Aorta (tissue), 5 donors: ENCODE measurements at places on chromosomes 4 and X. TPM values are rescaled to one million over a fixed set of nuclear protein-coding genes. Genes with fewer than 3 reads are reported as not detected.
A peak's percentile ranks its signal among the peaks of the same experiment; 100 is the strongest.

DNA sequence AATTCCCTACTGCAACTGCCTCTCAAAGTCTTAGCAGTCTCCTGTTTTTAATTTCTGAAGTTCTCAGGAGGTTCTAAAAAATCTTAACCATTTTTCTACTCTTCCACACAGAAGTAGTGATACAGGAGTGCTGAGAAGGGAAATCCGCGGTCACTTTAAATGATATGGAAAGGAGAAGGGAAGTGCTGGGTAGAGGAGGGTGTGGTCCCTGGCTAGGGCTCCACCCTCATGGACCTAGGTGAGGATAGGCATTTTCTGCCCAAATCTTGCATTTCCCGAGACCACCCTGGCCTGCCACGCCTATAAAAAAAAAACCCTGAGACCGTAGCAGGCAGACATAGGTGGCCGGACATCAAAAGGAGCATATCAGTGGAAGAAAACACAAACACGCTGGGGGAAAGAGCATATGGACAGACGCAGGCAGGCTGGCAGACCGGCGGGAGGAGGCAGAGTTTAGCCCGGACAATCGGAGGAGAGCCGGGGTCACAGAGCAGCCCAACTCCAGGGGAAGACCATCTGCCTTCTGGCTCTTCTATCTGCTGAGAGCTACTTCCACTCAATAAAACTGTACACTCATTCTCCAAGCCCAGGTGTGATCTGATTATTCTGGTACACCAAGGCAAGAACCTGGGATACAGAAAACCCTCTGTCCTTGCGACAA lies 85.7 kb downstream of the POU3F4 start:
- no peaks in the 10 kb centered on the region for H3K4me1 ChIP-seq
- no peaks in the 10 kb centered on the region for H3K36me3 ChIP-seq
- no peaks in the 10 kb centered on the region for H3K27me3 ChIP-seq
- no peak overlapping the region for H3K27ac ChIP-seq
- no peak overlapping the region for H3K4me3 ChIP-seq

- H3K36me3 ChIP-seq: no peaks in the 10 kb centered on the region
- H3K27me3 ChIP-seq: no peaks in the 10 kb centered on the region
- DNase-seq: no peak
- no peak overlapping the region for H3K27ac ChIP-seq
Observed at GRCh38 chr4:84401701-84402306, 97.3 kb downstream of the NKX6-1 start.

- H3K4me1 ChIP-seq: no peaks in the 10 kb centered on the region
- no peak overlapping the region for H3K27ac ChIP-seq
- H3K27me3 ChIP-seq: no peaks in the 10 kb centered on the region
- no peaks in the 10 kb centered on the region for H3K36me3 ChIP-seq
- no peak for DNase-seq
- H3K4me3 ChIP-seq: no peak overlapping the region
Observed at GRCh38 chr4:155419266-155419665, 42.5 kb upstream of the MAP9 start.

DNA sequence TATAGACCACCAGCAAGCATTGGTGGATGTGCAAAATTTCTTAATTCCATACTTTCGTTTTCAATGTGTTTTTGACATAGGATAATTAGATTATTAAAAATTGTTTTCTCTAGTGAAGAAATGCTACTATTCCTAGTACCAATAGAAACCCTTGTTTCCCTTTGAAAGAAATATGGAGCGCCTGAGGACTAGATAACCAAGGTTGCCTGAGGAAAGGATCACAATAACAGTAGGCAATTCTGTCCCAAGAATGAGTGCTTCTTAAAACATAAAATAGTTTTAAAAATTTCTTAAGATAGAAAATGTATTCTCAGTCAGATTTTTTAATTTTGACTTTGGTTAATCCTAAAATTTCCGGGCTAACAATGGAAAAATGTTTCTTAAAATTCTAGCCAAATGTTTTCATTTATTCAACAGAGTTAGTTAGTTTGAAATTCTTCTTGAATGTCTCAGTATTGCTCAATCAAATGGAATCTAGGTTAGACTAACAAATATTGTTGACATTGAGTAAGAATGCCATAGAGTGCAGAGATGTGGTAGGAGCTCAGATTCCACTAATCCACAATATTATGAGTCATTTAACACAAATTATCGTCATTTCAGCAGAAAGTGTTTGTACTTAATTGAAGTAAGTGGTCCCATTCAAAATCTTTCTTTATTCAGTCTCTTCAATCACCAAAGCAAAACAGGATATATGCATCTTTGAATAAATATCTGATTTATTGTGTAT lies 666.0 kb downstream of the GRID2 start:
- H3K27ac ChIP-seq: no peak overlapping the region
- no peaks in the 10 kb centered on the region for H3K36me3 ChIP-seq
- no peak for DNase-seq
- no peak overlapping the region for H3K4me3 ChIP-seq

GRCh38 chrX:23616361-23616760 lies 50.9 kb upstream of the PRDX4 start:
- H3K36me3 ChIP-seq: no peaks in the 10 kb centered on the region
- H3K27me3 ChIP-seq: no peaks in the 10 kb centered on the region
- H3K27ac ChIP-seq: no peak overlapping the region
- no peak overlapping the region for H3K4me3 ChIP-seq

DNA sequence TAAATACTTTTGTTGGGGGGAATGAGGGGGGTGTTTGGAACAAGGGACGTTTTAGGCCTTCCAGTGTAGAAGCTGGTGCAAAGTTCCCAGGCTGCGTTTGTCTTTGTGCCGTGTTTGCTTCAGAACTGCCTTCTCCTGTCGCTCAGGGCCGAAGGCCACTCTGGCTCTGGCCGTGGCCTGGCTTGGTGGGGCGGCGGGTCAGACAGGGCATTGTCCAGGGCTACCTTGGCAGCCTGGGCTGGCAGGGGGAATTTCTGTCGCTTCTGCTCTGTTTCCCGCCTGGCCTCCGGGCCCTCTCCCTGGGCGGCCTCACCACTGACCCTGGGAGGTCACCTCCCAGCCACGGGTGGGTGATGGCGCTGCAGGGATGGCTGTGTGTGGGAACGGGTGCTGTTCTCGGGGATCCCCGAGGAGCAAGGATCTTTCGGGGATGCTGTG lies 140.0 kb downstream of the COL4A6 start:
- no peak for DNase-seq
- no peaks in the 10 kb centered on the region for H3K36me3 ChIP-seq
- H3K4me1 ChIP-seq: no peaks in the 10 kb centered on the region
- H3K4me3 ChIP-seq: no peak overlapping the region
- no peaks in the 10 kb centered on the region for H3K27me3 ChIP-seq

DNA sequence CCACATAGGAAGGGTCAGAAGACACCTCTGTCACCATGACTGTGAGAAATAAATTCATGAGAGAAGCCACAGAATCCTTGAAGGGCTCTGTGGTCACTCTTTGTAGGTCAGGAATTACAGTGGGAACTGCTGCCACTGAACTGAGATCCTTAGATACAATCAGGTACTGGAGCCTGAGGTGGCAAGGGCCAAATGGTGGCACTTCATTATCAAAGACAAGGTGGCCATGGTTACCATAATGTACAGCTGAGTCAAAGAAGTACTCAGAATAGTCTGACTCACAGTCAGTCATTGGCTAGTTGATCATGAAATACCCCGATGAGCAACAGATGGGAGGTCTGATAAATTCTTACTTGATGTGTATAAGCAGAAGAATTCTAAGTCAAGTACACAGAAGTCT lies 131.9 kb downstream of the RTL3 start:
- no peaks in the 10 kb centered on the region for H3K27me3 ChIP-seq
- no peak overlapping the region for H3K27ac ChIP-seq
- DNase-seq: no peak

- no peaks in the 10 kb centered on the region for H3K36me3 ChIP-seq
- no peak overlapping the region for H3K4me3 ChIP-seq
- DNase-seq: no peak
- H3K4me1 ChIP-seq: no peaks in the 10 kb centered on the region
Observed at GRCh38 chr4:24496597-24496996, 87.8 kb downstream of the DHX15 start.

DNA sequence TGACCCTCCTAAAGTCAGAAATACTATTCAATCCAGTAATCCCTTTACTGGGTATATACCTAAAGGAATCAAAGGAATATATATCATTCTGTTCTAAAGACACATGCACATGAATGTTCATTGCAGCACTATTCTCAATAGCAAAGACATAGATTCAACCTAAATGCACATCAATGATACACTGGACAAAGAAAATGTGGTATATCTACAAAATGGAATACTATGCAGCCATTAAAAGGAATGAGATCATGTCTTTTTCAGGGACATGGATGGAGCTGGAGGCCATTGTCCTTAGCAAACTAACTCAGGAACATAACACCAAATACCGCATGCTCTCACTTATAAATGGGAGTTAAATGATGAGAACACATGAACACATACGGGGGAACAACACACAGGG lies 306.0 kb upstream of the EPHA5 start:
- H3K36me3 ChIP-seq: no peaks in the 10 kb centered on the region
- H3K4me1 ChIP-seq: no peaks in the 10 kb centered on the region
- H3K27me3 ChIP-seq: no peaks in the 10 kb centered on the region
- H3K27ac ChIP-seq: no peak overlapping the region

- no peak overlapping the region for H3K27ac ChIP-seq
- no peaks in the 10 kb centered on the region for H3K36me3 ChIP-seq
Observed at GRCh38 chr4:144294211-144294610, 153.7 kb upstream of the GYPA start.

DNA sequence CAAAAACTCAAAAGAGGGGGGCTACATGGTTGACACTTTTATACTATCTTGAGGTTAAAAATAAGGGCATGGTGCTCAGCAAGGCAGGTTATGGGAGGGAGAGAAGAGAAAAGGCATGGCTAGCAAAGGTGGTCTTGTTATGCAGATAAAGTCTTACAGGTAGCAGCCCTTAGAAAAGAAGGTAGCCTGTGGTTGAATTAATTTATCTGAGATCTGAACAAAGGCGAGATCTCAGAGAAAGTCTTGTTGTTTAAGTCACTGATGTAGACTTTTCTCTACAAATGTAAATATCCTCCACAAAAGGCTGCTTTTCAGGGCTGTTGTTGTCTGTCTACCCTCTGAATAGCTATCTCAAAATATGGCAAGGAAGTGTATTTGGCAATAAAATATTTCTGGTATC lies 1250.4 kb downstream of the PCDH18 start:
- H3K4me1 ChIP-seq: no peaks in the 10 kb centered on the region
- H3K27me3 ChIP-seq: no peaks in the 10 kb centered on the region
- H3K4me3 ChIP-seq: no peak overlapping the region
- no peak for DNase-seq
- no peak overlapping the region for H3K27ac ChIP-seq
- H3K36me3 ChIP-seq: no peaks in the 10 kb centered on the region

DNA sequence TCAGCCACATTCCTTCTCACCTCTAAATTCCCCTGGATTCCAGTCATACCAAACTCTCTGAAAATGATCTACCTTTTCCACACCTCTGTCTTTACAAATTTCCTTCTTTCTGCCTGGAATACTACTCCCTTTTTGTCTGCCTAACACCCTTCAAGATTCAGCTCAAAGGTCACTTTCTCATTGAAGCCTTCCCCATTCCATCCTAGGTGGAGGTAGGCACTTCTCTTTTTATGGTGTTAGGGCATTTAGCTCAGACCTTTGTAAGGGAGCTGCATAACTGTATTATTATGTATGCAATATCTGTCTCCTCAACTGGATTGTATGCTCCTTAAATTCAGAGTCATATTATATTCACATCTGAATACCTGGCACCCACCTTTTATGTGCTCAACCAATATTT lies 137.7 kb downstream of the RCHY1 start:
- H3K27me3 ChIP-seq: no peaks in the 10 kb centered on the region
- no peak for DNase-seq
- H3K4me1 ChIP-seq: no peaks in the 10 kb centered on the region

- no peaks in the 10 kb centered on the region for H3K36me3 ChIP-seq
- no peak for DNase-seq
- no peaks in the 10 kb centered on the region for H3K4me1 ChIP-seq
- peak overlapping the region; percentile 69 for H3K27ac ChIP-seq
Observed at GRCh38 chr4:153523941-153524386, 57.8 kb downstream of the TMEM131L start.

GRCh38 chr4:1501754-1502500 lies 95.7 kb upstream of the NKX1-1 start:
- no peak overlapping the region for H3K4me3 ChIP-seq
- no peaks in the 10 kb centered on the region for H3K4me1 ChIP-seq
- no peaks in the 10 kb centered on the region for H3K36me3 ChIP-seq
- H3K27me3 ChIP-seq: no peaks in the 10 kb centered on the region

- H3K4me1 ChIP-seq: no peaks in the 10 kb centered on the region
- H3K27me3 ChIP-seq: no peaks in the 10 kb centered on the region
- no peaks in the 10 kb centered on the region for H3K36me3 ChIP-seq
- H3K4me3 ChIP-seq: no peak overlapping the region
Observed at GRCh38 chr4:189204616-189205015, 736.1 kb upstream of the FRG1 start.

- no peaks in the 10 kb centered on the region for H3K27me3 ChIP-seq
- no peak overlapping the region for H3K27ac ChIP-seq
- no peaks in the 10 kb centered on the region for H3K36me3 ChIP-seq
- peaks cover 2% of the 10 kb centered on the region for H3K4me1 ChIP-seq
- no peak for DNase-seq
- H3K4me3 ChIP-seq: no peak overlapping the region
Observed at GRCh38 chr4:126544276-126544675, 1088.5 kb upstream of the INTU start.

DNA sequence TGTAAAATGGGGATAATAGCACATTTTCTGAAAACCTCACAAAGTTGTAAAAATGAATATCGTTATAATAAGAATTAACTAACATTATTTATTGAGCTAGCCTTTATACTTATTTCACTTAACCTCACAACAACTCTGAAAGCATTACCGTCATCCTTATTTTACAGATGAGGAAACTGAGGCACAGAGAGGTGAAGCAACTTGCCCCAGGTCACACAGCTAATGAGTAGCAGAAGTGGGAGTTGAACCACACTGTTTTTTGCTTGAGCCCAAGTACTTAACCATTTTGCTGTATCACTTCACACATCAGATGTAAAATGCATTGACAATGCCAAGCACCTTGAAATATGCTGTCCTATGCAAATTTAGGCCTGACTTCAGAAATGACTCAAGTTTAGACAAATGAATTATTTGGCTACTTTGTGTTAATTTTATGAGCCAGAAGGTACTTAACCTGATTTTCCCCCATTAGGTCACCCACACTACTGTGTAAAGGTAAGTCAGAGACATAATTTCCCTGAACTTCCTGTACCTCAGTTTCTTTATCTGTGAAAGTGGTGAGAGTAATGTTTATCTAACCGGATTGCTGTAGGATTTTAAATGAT lies 23.1 kb downstream of the CD40LG start:
- no peak overlapping the region for H3K27ac ChIP-seq
- no peaks in the 10 kb centered on the region for H3K27me3 ChIP-seq
- no peaks in the 10 kb centered on the region for H3K4me1 ChIP-seq
- no peak for DNase-seq
- no peak overlapping the region for H3K4me3 ChIP-seq
- H3K36me3 ChIP-seq: no peaks in the 10 kb centered on the region

- H3K27ac ChIP-seq: no peak overlapping the region
- H3K4me1 ChIP-seq: no peaks in the 10 kb centered on the region
- no peaks in the 10 kb centered on the region for H3K27me3 ChIP-seq
- no peaks in the 10 kb centered on the region for H3K36me3 ChIP-seq
- DNase-seq: no peak
Observed at GRCh38 chrX:77572322-77572721, 125.1 kb downstream of the FGF16 start.

The ENPEP gene
- total RNA-seq: 4.8 TPM

The PHOX2B gene
- not detected for total RNA-seq

The MAGEE2 gene
- total RNA-seq: not detected

The CDKL2 gene
- total RNA-seq: 2.8 TPM

The SPOCK3 gene
- total RNA-seq: not detected

The DAPP1 gene
- 6.4 TPM for total RNA-seq

The ASB9 gene
- 2.9 TPM for total RNA-seq
